Hematopoietic multipotent progenitor cell treated with erythropoietin and hydrocortisone succinate and interleukin-3 and kit ligand, for 17 days (in vitro differentiated cells): ENCODE measurements at places on chromosomes 16 and 17.

GRCh38 chr17:47776330-47777197, 43.5 kb downstream of the TBX21 start:
- DNase-seq, result peak; percentile 65

DNA sequence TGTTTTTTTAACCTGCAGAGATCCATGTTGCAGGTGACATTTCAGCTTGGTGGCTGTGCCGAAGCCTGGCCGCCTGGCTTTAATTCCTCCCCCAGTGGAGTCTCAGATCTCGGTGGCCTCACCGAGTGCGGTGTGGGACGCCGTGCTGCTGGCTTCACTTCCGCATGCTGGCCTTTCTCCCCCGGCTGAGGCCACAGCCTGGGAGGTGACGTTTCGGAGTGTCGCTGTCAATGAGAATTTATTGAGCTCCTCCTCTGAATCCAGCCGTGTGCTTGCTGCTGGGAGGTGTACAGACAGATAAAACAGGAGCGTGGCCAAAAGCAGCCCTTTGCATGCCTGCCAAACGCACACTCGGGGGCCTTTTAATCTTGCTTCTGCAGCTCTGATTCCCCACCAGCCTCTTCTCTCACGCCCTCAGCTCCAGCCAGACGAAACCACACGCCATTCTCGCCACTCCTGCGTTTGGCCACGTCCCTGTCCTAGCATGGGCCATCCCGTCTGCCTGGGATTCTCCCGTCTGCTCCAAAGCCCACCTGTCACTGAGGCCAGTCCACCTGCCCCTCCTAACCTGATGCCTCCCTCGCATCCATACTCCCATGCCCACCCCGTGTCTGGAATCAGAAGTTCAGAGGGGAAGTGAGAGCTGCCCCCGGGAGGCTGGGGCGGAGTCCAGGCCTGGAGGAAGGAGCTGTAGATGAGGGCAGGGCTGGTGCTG, 3.6 kb downstream of the GSE1 start:
- DNase-seq, result peak; percentile 79

DNA sequence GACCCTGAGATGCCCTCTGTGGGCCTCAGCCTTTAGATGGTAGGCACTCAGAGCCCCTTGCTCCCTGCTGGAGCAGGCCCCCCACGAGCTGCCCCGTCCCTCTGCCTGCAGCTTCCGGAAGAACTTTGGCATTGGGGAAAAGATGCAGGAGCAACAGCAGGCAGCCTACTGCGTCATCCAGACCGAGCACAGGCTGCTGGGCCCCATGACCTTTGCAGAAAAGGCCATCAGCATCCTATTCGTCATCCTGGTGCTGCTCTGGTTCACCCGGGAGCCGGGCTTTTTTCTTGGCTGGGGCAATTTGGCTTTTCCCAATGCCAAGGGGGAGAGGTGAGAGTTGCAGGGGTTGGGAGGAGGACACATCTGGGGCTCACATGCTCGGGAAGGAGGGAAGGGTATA, 12.7 kb upstream of the FOXN1 start:
- DNase-seq, result no peak

GRCh38 chr17:65442691-65443090, 118.8 kb downstream of the AXIN2 start:
- no peak for DNase-seq

GRCh38 chr17:74808714-74809430, 32.7 kb upstream of the NAT9 start:
- DNase-seq, result no peak

DNA sequence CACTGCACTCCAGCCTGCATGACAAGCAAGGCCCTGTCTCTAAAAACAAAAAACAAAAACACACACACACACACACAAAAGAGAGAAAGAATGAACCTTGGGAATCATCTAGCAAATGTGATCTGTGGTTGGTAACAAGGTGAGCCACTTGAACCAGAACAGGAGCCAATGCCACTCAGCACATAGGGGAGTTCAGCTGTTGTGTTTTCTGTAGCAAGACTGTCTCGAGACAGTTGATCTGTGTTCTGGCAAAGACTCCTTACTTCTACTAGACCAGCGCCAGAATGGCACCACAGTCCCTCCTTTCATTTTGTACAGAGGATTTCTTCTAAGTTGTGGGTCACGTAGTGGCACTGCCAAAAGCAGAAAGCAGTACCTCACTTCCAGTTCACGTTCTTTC, 20.7 kb downstream of the ATP2A1 start:
- no peak for DNase-seq

GRCh38 chr17:39551879-39552278, 55.8 kb downstream of the NEUROD2 start:
- no peak for DNase-seq

- DNase-seq, result no peak
These were observed 147.8 kb downstream of the CMIP start for GRCh38 chr16:81592353-81592866.

GRCh38 chr17:32142857-32143526, 690 bp downstream of the RHOT1 start:
- DNase-seq, result peak; percentile 73

- no peak for DNase-seq
These were observed 389.2 kb upstream of the HSBP1 start for GRCh38 chr16:83418565-83418964.

DNA sequence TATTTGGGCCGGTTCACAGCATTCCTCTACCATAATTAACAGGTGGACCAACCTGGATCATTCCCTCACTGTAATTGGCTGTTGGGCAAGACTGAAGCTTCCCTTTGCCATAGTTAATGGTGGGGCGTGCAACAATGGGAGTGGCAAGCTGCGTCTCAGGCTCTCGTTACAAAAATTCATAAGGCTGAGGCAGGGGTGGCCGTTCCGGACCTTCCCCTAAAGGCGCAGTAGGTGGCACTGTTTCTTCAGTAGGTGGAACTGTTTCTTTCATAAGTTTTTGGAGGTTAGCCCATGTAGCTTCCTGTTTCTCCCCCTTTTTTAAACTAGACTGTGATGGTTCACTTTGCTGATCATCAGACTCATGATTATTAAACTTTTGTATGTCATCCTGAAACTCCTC, 17.0 kb upstream of the TMC5 start:
- DNase-seq, result peak; percentile 36

- no peak for DNase-seq
These were observed 3.5 kb upstream of the ADGRG1 start for GRCh38 chr16:57624806-57625500.

- no peak for DNase-seq
These were observed 101.5 kb downstream of the IRX3 start for GRCh38 chr16:54185045-54185444.

DNA sequence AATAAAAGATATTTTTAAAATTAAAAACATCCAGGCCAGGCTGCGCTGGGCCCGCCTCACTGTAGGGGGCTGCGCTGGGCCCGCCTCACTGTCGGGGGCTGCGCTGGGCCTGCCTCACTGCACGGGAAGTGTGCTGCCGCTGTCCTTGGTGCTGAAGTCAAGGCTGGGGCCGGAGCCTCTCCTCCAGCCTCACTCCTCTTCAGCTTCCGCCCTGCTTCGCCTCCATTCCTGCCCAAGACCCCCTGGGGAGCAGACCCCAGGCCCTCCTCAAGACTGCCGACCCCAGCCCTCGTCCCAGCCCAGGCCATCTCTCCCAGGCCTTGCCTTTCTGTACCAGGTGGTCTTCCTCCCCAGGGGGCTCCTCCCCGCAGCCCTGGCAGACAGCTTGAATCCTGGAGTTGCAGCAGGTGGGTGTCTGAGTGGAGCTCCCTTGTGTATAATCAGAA, 26.2 kb downstream of the ENDOV start:
- DNase-seq, result no peak

- DNase-seq, result peak; percentile 24
These were observed 975 bp downstream of the CFAP20 start for GRCh38 chr16:58128181-58128631.

- no peak for DNase-seq
These were observed 338.3 kb downstream of the BCAS3 start for GRCh38 chr17:61015966-61016365.

DNA sequence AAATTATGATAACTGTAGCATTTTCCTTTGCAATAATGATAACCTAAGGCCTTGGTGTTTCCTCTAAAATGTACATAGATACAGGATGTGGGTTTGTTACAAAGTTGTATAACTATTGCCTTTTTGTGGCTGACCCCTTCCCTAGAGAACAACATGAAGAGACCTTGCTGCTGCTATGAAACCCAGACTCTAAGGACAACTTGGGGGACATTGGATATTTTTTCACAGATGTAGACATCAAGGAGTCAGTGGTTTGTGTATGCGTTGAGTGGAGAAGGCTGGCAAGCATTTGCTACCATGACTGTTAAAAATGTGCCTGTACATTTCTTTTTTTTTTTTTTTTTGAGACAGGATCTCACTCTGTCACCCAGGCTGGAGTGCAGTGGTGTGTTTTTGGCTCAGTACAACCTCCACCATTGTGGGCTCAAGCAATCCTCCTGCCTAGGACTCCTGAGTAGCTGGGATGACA, 12.3 kb downstream of the HMOX2 start:
- no peak for DNase-seq

DNA sequence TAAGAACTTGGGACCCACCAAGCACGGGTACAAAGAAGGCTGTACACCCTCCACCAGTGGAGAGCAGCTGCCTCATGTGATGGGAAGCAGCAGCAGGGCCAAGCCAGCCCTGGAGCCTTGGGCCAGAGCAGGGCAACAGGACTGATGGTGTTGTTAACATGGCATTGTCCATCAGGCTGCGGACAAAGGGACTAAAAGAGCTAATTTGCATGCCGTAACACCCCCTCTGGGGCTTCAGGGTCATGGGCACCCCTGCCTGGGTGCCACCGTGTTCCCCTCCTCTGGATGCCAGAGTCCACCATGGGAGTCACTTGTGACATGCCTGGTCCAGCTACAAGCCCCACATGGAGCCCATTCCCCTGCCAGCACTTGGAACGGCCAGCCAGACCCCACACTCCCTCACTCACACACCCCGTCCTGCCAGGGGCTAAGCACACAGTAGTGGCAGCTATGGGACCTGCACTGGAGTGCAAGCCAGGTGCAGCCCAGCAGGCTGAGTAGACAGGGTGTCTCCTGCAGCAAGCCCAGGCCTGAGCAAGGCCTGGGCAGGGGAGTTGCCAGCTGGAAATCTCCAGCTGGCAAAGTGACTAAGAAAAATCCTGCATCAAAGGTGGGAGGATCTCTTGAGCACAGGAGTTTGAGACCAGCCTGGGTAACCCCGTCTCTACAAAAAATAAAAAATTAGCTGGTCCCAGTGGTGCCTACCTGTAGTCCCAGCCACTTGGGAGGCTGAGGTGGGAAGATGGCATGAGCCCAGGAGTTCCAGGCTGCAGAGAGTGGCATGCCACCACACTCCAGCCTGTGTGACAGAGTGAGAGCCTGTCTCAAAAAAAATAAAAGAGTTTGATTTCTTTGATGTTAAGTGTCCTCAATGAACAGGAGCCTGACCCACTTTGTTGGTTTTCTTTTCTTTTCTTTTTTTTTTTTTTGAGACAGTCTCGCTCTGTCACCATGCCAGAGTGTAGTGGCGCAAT, 33.7 kb downstream of the NOL11 start:
- DNase-seq, result no peak

DNA sequence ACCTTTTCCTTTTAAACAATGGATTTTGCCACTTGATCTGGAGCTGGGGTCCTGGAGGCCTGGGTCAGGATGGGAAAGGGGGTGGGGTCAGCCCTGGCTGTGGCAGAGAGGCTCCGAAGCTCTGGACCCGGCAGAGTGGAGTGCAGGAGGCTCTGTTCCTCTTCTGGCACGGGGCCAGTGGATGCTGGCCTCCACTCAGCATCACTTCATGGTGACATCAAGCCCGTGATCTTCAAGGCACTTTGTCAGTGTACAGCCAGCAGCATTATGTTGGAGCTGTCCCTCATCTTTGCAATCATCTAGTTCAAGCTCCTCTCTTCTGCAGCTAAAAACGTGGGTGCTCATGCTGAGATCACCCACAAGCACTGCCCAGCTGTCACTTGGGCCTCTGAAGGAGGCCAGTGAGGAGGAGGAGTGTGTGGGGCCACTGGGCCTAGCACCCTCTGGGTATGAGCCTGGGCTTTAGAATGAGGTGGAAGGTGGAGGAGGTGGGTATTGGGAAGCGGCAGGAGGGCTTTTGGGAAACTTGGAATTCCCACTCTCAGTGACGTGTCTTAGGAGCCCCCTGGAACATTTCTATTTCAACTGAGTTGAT, 45.9 kb upstream of the MGAT5B start:
- DNase-seq, result no peak

DNA sequence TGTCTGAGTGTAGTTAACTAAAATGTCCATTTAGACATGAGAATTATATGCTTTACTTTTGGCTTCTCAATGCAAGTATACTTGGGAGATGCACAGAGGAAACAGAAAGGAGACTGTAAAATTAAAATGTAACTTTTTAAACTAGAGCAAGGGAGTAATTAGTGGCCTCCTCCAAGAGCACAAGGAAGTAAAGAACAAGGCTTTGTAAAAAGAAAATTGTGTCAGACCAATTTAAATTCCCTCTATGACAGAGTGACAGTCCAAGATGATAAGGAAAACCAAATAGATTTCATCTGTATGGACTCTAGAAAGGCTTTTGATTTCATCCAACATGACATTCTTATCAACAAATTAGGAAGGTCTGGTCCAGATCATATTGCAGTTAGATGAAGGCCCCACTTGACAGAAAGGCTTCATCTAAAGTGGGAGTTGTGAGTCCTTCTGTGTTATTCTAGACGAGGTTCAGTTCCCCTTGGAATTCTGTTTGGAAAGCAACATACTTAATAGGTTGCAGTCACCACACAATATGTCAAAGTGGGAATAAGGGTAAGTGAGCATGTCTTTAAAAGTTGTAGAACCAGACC, 6.5 kb upstream of the CAPNS2 start:
- no peak for DNase-seq

GRCh38 chr16:84369105-84369504, 767 bp downstream of the ATP2C2 start:
- DNase-seq, result no peak

DNA sequence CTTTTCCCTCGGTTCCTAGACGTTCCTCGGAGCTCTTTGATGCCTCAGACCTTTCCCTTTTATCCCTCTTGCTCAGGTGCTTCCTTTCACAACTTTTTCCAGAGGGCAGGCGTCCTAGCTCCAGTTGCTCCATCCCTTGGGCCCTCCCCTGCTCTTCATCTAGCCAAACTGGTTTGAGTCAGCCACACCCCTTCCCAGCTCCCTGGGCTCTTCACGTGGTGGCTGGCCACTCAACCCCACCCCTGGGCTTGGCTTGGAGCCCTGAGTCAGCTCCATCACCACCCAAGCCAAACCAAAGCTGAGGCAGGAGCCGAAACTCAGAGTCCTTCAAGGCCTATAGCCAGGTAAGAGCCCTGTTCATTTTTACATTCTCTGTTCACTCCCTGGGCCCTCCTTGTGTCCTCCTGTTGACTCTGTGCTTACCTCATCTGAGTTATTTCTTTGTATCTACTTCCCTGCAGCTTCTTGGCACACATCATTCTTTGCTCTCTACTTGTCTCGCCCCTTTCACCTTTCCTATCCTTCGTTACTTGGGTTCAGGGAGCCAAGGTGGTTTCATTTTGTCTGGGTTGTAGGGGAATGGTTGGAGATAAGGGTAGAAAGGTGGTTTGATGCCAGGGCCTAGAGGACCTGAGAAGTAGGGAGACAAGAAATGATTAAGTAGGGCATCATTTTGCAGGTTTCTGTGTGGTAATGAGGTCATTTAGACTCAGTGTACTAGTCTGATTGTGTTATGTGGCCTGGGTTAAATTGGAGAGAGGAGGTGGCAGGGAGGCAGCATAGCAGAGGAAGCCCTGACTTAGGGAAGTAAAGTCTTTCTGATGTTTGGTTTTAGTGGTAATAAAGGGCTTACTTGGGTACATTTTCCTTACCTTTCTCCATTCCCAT, 7.6 kb upstream of the PHKG2 start:
- peak; percentile 86 for DNase-seq
